Kasumi-1 (cell line): ENCODE measurements at places on chromosomes 4 and X.

GRCh38 chr4:185374573-185374972 is 21.2 kb downstream of the LRP2BP start:
- no peak for DNase-seq

- no peak for DNase-seq
These were observed 88.5 kb downstream of the PDS5A start for GRCh38 chr4:39889226-39889625.

GRCh38 chrX:100417681-100418080 is 7.6 kb upstream of the PCDH19 start:
- no peak for DNase-seq

DNA sequence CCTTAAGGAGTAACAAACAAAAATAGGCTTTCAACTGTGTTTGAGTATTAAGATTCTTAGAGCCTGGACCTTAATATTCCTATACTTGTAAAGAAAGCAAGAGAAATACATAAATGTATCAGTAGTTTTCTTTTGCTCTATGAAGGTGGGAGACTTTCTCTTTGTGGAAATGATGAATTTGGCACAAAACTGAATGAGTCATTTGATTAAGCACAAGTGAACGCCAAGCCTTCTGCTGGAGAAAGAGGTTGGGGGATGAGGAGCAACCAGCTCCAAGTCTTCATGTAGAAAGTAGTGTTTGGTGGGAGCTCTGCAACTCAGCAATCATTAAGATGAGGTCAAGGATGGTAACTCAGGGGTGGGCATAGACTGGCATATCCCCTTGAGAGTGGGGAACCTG is 49.6 kb downstream of the MEPE start:
- DNase-seq: no peak

- no peak for DNase-seq
These were observed 402.7 kb downstream of the C4orf33 start for GRCh38 chr4:129498626-129499025.
